ENCODE measurements at places on chromosomes 12 and 14. TPM values are rescaled to one million over a fixed set of nuclear protein-coding genes. Genes with fewer than 3 reads are reported as not detected.

GNB3 gene
- 13.9 TPM for polyA plus RNA-seq

BBOF1 gene
- polyA plus RNA-seq: 0.26 TPM

TAS2R8 gene
- polyA plus RNA-seq: not detected

CLEC2B gene
- polyA plus RNA-seq: not detected

GSC gene
- polyA plus RNA-seq: 0.17 TPM

CLEC14A gene
- 0.17 TPM for polyA plus RNA-seq

GRCh38 chr12:52074971-52075724, 4.4 kb upstream of the SMIM41 start:
- no peak for DNase-seq

GRCh38 chr14:64728106-64728505, 23.9 kb downstream of the PLEKHG3 start:
- no peak for DNase-seq

- DNase-seq: no peak
Observed at GRCh38 chr14:61585598-61586543, 109.4 kb upstream of the HIF1A start.

DNA sequence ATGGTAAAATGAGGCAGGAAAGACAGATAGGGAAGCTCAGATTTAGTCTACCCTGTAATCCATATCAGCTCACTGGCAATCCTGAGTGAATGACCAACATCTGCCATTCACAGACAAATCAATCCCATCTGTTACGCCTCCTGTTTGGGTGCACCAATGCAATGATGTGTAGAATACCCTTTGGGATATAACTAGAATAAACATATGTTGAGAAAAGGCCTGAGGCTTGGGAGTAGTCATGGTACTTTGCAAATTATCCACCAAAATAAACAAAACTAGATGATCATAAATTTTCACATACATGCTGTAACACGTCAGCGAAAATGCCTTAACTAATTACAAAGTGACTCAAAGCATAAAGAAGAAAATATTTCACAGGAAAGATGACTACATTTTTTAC, 78.8 kb downstream of the KCNC2 start:
- no peak for DNase-seq

DNA sequence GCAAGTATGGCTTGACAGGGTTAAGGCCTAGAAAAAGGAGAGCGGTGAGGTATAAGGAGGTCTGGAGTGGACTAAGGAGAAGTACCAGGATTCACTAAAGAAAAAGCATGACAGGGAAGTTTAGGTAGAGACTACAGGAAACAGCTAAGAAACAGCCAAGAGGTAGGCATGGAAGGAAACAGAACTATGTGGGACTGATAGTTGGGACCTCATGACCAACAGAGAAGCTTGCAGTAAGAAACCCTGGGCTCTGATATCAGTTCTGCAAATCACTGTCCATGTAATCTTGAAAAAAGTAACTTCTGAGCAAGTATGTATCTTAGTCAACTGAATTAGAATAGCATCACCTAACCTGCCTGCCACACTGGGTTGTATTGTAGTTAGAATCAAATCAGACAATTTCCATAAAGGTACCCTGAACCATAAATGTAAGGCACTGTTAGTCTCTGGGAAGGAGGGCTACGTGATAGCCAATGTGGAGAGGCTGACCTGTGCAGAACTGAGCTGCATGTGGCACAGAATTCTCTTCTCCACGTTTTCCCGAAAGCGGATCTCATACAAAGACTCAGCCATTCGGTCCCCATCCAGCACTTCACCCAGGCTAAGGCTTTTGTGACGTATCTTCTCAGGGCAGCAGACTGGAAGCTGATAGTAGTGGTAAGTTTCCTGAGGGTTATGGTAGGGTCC, 912 bp downstream of the TM9SF1 start:
- no peak for DNase-seq

GRCh38 chr14:78764645-78765044, 594.5 kb downstream of the NRXN3 start:
- DNase-seq: no peak

DNA sequence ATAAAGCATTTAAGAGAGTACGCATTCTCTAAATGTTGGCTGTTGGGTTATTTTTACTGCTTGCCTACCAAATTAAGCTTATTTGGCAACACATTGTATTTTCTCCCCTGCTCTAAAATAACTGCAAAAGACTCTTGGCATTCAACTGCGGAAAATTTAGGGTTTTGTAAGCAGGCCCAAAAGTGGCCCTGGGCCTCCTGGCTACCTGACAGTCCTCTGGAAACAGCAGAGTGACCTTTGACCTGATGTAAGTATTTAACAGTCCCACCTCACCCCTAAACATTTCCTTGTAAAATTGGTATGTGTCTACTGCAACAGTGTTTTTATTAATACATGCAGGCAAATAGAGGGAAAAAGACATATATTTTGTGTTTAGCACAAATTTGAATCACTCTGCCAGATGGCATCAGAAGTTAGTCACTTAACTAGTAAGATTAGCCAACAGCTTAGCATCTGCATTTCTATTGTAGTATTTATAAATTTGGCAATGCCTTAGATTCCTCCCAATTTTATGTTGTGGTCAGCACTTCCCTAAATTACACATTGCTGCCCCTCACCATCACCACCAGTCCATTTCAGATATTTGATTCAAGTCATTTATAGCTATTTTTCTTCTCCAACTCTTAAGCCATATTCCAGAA, 11.2 kb downstream of the LLPH start:
- DNase-seq: no peak

DNA sequence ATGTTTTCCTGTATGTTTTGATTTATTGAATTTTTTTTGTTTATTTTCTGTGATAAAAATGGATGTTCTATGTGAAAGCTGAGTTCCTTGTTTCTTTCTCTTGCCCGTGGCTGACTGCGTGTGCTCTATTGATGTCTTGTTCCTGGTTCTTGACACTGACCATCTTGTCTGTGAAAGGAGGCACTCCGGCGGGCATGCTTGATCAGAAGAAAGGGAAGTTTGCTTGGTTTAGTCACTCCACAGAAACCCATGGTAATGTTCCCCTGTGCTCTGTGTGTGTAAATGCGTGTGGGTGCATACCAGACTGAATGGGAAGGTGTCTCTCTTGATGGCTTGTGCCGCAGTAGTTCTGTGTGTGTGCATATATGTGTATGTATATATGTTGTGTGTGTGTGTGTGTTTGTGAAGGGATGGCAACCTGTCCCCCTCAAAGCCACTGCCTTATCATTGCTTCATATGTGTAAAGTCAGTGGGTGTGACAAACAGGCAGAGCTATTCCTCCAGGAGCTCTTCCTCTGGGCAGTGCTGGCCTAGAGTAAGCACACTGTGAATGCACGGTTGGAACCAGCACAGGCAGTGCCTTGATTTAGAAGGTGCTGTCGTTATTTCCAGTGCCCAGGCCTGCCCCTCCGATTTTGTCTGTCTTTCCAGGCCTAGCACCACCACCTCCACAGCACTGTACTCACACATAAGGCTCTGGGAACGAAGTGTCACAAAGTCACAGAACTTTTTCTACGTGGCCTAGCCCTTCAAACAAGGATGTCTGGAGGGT, 247.3 kb upstream of the FKBP4 start:
- no peak for DNase-seq

GRCh38 chr12:106865683-106866082, 90.0 kb upstream of the TMEM263 start:
- DNase-seq: no peak

DNA sequence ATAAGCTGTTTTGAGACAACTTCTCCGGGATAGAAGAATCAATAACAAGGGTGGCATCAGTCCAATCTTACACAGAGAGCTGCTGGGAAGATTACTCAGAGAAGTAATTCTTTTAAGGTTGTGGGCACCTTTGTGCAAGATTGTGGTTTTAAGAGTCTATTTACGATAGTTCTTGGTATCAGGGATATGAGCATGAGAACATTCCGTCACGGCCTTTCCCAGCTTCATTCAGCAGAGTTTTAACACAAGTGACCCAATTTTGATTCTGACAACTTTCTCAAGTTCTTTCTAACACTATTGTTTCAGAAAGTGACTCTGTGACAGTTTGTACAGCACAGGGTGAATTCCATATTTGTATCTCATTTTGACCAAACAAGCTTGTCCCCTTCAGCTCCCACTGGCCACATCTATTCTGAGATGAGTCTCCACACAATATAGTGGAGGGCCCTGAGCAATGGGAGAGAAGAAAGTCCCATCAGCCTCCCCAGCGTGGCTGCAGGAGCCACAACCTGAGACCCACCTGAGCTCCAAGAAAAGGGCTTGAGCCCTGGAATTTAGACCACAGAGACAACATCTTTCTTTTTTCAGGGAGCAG, 869.2 kb downstream of the TMEM121 start:
- DNase-seq: no peak

- no peak for DNase-seq
Observed at GRCh38 chr12:53232646-53233461, 845 bp upstream of the RARG start.

All from H1 (cell line).